ENCODE measurements at places on chromosomes 5 and 9.

- no peak for DNase-seq
Observed at GRCh38 chr5:138448481-138449398, 9.9 kb downstream of the REEP2 start.

GRCh38 chr5:170278611-170279458 is 18.7 kb downstream of the LCP2 start:
- no peak for DNase-seq

GRCh38 chr5:143316844-143317631 is 86.4 kb downstream of the NR3C1 start:
- no peak for DNase-seq

- DNase-seq: no peak
Observed at GRCh38 chr9:137989156-137989555, 111.6 kb downstream of the CACNA1B start.

GRCh38 chr5:958701-959571 is 49.7 kb upstream of the NKD2 start:
- DNase-seq: no peak

DNA sequence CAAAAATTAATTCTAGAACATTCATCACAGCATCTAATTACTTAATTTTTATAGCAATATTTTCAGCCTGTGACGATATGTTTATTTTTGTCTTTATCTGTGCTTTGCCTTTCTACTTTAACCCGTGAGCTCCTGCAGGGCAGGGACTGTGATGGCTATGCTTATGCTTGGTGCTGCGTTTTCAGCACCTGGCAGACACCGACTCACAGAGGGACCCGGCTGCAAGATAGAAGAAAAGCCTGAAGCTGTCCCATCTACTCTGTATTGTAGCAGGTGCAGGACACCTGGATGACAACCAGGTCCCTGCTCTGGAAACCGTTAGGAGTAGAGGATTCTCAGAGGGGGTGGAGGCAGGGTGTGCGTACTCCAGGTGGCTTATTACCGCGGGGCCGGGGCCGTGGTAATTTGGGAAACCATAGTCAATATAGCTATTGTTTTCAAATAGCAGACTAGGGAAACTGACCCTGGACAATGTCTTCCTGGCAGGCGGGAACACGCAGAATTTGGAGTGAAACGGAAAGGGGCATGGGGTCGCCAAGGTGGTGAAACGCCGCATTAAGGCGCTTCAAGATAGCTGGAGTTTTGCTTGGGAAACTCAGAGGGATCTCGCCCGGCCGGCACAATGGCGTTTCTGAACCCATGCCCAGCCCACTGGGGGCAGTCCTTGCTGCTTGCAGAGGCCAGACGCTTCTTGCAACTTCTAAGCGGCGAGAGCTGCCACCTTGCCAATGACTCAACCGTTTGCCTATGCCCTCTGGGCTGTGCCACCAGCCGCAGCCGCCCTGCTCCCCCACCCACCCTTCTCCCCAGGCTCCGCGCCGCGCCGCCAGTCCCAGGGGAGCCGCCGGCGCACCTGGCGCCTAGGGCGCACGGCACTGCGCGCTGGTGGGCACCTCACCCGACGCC is 140.1 kb upstream of the PALM2AKAP2 start:
- no peak for DNase-seq

GRCh38 chr5:39955156-39955555 is 530.4 kb upstream of the DAB2 start:
- DNase-seq: no peak

DNA sequence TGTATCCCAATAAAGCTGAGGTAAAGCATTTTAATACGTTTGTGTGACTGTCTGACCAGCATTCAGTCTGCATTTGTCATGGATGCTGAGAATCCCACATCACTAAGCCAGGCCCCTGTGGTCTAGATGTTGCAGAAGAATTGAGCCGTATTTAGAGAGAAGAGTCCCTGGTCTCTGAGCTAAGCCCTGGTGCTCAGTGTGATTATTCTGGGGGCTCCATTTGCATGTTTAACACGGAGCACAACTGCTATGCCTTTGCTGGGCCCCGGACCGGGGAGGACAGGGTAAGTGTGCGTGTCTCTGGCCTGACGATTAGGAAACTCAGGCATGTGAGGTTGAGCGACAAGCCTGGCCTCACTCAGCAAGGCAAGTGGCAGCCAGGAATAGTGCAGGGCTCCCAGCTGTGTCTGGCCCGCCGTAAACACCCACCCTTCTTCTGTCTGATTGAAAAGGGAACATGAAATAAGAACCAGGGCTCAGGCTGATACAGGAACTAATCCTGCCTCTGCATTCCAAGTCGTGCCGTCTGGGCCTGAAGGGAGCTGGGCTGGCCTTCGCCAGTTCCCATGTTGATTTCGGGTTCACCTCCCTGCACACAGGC is 22.3 kb downstream of the FAM78A start:
- no peak for DNase-seq
